IMR-90 (cell line): ENCODE measurements at places on chromosomes 5 and 9. TPM values are rescaled to one million over a fixed set of nuclear protein-coding genes. Genes with fewer than 3 reads are reported as not detected.

ERCC8 gene
- 9.1 and 12.6 TPM in 2 replicates for polyA plus RNA-seq

RNF14 gene
- polyA plus RNA-seq: 27.0 and 36.1 TPM in 2 replicates

TERT gene
- polyA plus RNA-seq: not detected in 2 replicates

DNA sequence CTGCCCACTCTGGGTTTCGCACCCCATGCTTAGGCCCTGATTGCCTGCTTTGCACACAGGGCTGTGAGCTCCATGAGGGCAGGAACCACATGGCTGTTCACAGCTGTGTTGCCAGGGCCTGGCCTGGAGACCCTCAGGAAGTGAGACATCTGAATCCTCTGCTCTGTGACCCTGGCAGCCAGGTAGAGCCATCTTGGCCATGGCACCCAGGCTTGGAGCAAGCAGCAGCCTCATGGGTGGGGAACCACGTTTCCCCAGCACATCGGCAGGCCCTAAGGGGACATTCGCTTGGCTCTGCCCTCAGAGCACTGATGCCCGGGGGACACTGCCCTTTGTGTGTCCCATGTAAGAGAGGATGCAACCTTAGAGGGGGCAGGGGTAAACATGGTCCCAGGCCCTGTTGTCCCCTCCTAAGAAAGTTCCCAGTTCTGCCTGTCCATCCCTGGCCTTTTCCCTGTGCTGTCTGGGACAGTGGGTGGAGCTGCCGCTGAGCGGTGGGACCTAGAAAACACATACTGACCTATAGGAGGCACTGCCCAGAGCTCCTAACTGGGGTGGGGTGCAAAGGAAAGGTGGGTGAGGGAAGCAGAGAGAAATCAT, 144.1 kb upstream of the IER5L start:
- no peak for DNase-seq

- DNase-seq: no peak
Observed at GRCh38 chr5:122880170-122880689, 34.8 kb downstream of the SNX24 start.

- DNase-seq: no peak
Observed at GRCh38 chr5:113178073-113178779, 201.6 kb downstream of the DCP2 start.

DNA sequence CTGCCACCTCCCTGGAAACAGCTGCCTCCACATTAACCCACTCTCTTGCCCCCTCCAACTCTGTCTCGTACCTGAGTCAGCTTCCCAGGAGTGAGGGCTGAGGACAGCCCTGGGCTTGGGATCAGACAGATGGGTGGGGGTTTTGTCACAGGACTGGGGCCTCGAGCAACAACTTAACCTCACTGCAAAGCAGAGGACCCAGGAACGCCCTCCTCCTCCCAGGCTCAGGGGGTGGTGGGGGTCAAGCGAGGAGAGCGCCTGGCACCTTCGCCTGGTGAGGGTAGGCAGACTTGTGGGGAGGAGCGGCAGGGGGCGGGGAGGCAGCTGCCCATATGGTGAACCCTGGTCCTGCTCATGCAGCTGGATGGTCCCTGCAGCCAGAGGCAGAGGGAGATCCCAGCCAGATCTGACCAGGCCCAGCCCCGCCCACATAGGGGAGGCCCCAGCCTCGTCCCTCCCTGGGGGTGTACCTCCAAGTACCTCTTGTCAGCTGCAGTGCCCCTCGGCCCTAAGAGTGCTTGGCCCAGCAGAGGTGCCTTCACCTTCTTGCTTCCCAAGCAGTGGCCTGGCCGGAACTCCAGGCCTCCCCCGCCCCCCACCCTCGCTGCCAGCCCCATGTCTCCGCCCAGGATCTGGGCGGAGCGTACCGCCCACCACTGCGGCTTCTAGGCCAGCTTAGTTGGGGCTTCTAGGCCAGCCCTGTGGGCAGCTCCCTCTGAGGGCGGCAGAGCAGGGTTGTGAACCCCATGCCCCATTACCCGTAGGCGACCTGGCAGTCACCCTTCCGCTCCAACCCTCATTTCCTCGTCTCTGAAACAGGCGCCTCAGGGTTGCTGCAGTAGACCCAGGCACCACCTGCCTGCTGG, at the start of gene SARDH:
Gene SARDH, minus strand, starts transcription at position 579 of the 866 bp plus-strand sequence. CDS start 4,179 bp downstream, outside the sequence.
- peak; percentile 47 for DNase-seq

- DNase-seq: no peak
Observed at GRCh38 chr9:79603222-79603920, 31.6 kb downstream of the TLE4 start.

GRCh38 chr5:134649163-134649835, 714 bp downstream of the SEC24A start:
- peak; percentile 8 for DNase-seq

GRCh38 chr5:55406292-55406691, 98.5 kb downstream of the MTREX start:
- no peak for DNase-seq
